ENCODE measurements at places on chromosomes 5 and 9.
A peak's percentile ranks its signal among the peaks of the same experiment; 100 is the strongest.

GRCh38 chr9:130711469-130711868, 17.9 kb downstream of the EXOSC2 start:
- DNase-seq, result no peak

DNA sequence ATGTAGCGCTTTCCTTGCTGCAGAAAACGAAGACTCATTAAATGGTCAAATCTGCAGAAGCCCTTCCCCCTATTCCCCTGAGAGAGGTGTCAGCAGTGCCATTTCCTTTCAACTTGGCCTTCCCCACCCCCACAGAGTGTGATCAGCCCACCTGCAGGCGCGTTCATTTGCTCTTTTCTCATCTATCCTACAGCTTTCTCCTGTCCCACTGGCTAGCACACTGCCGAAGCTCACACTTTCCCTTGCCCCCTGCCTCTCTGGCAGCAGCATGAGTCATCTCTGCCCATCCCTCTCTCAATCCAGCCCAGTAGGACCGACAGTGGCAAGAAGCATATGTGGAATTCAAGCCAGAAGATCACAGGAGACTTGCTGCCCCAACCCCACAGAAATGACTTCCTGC, 213.8 kb downstream of the FAM114A2 start:
- DNase-seq, result peak; percentile 18

GRCh38 chr5:61362796-61363368, 30.8 kb downstream of the ZSWIM6 start:
- peak; percentile 33 for DNase-seq

GRCh38 chr9:99868845-99869244, 37.6 kb upstream of the STX17 start:
- DNase-seq, result peak; percentile 3

- DNase-seq, result no peak
Observed at GRCh38 chr9:82988488-82988887, 74.5 kb downstream of the RASEF start.

DNA sequence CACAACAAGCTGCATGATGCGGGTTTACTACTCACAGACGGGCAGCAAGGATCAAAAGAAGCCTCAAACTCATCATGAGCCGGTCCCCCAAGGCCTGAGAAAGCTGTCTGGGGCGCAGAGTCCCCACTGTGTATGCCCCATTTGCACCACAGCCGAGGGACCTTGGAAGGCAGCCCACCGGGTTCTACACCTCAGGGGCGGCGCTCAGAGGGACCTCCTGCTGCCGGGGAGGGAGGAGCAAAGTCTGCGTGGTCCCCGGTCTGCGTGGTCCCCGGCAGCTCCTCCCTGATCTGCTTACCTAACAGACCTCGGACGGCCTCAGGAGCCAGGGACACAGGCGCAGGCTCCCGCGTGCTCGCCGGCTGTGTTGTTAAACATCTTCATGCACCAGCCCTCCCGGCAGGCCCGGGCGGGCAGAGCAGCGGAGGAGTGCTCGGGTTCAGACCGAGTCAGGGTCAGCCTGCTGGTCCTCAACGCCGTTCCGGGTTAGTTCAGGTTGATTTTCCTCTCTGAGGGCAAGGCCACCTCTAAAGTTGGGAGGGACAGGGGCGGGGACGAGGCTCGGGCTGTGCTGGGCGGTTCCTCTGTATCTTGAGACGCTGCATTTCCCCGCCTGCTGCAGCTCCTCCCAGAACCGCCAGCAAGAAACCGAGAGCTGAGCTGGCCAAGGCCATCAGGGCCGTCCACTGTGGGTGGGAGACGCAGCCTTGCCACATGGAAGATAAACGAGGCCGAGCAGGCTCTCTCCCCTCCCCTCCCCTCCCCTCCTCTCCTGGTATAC, 74.6 kb downstream of the MRPL36 start:
- DNase-seq, result no peak

GRCh38 chr5:179279347-179280094, 65.7 kb downstream of the ADAMTS2 start:
- DNase-seq, result no peak

DNA sequence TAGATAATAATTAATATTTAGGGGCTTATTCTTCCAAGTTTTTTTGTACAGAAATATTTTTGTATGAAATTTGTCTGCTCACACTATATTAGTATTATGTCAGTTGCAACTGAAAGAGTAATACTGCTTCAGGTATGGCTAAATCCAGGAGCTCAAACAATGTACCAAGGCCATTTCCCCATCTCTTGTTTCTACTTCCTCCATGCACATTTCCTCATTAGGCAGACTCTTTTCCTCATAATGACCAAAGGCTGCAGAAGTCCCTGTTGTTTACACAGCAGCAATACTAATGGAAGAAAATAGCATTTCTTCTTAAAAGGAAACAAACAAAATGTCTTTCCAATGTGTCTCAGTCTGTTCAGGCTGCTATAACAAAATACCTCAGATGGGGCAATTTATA, 9.2 kb upstream of the OTULINL start:
- DNase-seq, result no peak

- no peak for DNase-seq
Observed at GRCh38 chr5:124372457-124372856, 374.0 kb downstream of the ZNF608 start.

DNA sequence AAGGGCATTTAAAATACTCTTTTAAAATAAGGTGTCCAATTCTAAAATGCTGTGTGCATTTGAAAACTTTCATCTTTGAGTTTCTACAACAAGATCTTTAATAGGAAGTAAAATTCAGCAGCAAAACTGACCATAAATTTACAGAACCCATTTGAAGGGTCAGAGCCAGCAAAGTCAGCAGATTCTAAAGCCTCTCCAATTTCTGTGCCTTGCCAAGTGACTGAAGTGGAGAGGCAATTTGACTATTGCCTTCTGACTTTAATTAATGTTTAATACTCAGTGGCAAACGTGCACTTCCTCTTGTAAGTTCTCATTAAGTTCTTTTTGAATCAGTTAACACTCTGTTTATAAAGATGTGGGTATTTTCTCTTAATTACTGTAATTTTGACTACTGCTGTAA, 155.2 kb downstream of the BAAT start:
- no peak for DNase-seq

GRCh38 chr5:122192497-122193496, 63.5 kb downstream of the ZNF474 start:
- DNase-seq, result peak; percentile 89

GRCh38 chr5:169385636-169386035, 84.7 kb upstream of the SLIT3 start:
- no peak for DNase-seq

- no peak for DNase-seq
Observed at GRCh38 chr5:113000466-113000865, 23.9 kb downstream of the DCP2 start.
